ENCODE measurements at places on chromosomes 5 and 9. TPM values are rescaled to one million over a fixed set of nuclear protein-coding genes. Genes with fewer than 3 reads are reported as not detected.

DNA sequence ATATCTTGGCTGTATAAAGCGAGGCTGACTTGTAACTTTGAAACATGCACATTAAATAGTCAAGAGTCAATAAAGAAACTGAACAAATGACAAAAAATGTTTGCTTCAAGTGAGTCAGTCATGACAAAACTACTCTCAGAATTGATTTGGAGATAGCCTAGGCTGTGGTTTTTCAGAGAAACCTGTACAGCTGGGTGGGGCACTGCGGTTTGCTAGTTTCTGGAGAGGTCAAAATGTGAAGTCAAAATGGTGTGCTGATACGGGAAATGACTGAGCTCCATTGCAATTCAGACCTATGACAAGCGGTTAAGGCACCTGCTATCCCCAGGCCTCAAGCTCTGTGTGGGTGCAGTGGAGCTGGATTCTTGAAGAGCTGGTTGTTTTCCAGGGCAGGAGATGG is 10.3 kb upstream of the CD180 start:
- peak; percentile 84 for DNase-seq

GRCh38 chr9:32483343-32483742 is 42.7 kb downstream of the RIGI start:
- DNase-seq, result no peak

DNA sequence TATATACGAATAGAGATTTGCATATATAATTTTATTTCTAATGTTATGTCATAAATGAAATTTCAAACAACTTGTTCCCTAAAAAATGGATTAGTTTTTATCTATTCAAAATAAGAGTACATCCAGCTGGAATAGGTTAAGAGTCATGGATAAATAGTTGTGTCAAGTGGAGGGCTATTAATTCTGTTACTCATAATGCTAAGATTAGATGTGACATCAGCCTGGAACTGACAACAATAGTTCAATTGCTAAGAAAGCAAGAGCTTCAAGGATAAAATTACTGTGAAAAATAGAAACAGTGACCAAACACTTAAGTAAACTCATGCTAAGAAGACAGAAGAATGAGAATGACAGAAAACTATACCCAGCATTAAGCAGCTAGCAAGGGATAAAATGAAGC is 92.2 kb upstream of the CDH9 start:
- DNase-seq, result no peak

- DNase-seq, result no peak
Observed at GRCh38 chr9:93301291-93301811, 117.4 kb downstream of the WNK2 start.

- no peak for DNase-seq
Observed at GRCh38 chr9:13171261-13171660, 108.2 kb downstream of the MPDZ start.

DNA sequence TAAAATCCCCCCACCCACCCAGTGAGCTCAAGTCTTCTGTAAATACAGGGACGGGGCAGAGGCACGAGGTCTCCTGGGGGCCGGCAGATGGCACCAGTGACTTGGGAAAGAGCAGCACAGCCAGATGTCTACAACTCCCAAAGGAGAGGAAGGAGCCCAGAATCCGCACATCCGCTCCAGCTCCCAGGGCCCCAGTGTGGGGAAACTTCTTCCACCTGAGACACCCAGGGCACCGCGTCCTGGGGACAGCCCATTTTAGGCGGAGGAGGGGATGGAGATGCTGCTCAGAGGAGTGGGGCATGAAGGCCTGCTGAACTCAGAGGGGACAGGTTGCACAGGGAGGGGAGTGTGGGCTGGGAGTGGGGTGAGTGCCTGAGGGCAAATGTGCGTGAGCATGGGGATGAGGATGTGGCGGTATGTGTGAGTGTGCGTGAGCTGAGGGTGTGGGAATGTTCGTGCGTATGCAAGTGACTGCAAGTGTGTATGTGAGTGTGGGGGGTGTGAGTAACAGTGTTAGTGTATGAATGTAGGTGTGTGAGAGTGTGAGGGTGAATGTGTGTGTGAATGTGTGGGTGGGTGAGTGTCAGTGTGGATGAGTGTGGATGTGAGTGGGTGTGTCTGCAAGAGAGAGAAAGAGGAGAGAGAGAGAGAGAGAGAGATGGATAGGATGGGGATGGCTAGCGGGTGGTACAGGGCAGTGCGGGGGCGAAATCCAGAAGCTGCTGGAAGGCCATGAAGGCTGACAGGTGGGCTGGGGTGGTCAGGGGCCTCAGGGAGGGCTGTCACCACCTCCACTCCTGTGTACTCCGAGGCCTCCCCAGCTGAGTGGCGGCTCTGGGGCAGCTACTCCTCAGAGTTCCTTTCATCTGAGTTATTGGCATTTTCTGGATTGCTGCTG is 63.5 kb downstream of the DUSP1 start:
- no peak for DNase-seq

DNA sequence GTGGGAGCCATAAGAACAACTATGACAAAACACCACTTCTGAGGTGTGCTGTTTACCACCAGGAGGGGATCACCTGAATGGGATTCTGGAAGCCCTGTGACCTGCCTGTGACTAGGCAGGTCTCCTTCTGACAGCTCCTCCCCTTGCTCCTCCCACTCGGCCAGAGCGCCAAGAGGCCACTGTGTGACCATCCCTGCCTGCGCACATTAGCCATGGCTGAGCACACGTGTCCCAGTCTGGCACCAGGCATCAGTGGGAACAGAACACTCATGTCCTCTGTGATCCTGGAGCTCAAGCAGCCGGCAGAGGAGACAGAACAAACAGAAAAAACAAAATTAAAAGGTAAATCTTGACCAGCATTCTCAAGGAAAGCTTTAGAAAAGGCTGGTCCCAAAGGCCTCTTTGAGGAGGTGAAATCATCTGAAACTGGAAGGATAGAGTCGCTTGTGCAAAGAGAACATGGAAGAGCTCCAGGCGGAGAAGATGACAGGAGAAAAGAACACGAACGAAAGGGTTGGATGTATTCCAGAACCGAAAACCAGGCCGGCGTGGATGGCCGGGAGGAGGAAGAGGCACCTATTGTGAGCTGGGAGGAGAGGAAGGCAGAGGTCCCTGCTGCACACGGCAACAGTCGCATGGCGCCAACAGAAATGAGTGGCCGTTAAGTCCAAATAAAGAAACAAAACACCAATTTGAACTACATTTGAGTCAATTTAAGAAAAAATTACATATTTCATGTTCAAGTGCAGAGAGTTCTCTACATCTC is 5.1 kb downstream of the MED10 start:
- no peak for DNase-seq

DNA sequence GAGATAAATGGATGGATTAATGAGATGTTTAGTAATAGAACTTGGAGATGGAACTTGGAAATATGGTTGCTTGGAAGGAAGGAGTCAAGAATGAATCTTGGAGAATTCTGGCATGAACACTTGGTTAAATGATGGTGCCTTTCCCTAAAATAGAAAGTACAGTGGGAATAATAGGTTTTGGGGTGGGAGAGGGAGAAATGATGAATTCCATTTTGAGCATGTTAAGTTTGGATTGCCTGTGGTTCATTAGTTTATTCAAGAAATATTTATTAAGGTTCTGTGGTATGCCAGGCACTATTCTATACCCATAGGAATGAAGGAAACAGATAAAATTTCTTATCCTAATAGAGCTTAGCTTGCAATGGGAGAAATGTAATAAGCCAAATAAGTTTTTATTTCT is 58.4 kb downstream of the PBX3 start:
- DNase-seq, result no peak

DNA sequence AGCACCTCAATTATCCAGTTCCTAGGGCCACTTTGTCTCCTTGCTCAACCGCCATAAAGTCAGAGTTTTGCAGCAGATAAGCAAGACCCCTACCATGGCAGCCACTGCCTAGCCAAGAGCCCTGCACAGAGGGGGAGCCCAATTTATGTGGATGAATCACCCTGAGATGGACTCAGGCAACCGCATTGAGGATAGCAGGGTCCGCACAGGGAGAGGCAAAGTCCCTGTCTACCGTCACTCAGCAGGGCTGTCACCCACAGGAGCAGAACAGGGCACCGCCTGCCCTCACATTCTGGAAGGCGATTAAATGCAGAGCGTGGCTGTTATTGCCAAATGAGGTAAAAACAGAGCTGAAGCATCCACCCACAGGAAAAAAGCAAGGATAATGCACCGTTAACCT is 1.7 kb downstream of the FBP2 start:
- DNase-seq, result no peak

- no peak for DNase-seq
Observed at GRCh38 chr5:1659100-1659981, 135.6 kb upstream of the LPCAT1 start.

Gene ST8SIA4
- 37.0 TPM for total RNA-seq

Gene ARHGEF28
- not detected for total RNA-seq

Gene SHOC1
- not detected for total RNA-seq

Gene OR2K2
- total RNA-seq, result not detected

Gene C9orf153
- 0.34 TPM for total RNA-seq

Data from activated naive CD8-positive, alpha-beta T cell treated with anti-CD3 and anti-CD28 coated beads, Interleukin-2, amount 10 ng/mL, durations not matched to agents 7 days and 5 days (primary cell).